Activated CD4-positive, alpha-beta T cell treated with anti-CD3 and anti-CD28 coated beads for 36 hours (primary cell): ENCODE measurements at places on chromosomes 13 and 19.

GRCh38 chr19:4345342-4346019, 2.1 kb downstream of the MPND start:
- no peak for DNase-seq

DNA sequence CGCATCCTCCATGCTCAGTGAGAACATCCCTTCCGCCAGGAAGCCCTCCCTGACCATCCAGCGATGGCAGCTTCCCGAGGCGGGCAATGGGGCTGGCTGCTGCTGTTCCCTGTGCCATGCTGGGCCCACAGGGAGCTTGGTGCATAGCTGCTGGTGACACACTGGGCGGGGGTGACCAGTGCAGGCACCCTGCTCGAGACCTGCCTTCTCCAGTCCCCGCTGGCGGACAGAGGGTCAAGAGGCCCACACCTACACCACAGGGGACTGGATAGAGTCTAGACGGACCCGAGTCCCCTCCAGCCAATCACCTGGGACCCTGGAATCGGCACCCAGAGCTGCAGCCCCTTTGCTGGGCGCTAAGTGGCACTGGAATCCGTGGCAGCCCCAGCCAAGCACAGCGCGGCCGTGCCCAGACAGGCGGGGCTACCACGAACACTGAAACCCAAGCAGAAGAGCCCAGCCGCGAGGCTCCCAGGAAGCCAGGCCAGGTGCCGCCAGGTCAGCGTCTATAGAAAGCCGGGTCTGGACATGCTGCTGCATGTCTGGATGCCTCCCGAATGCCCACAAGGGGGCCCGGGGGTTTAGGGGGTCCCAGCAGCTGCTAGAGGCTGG, 9.0 kb upstream of the TBXA2R start:
- DNase-seq: no peak

DNA sequence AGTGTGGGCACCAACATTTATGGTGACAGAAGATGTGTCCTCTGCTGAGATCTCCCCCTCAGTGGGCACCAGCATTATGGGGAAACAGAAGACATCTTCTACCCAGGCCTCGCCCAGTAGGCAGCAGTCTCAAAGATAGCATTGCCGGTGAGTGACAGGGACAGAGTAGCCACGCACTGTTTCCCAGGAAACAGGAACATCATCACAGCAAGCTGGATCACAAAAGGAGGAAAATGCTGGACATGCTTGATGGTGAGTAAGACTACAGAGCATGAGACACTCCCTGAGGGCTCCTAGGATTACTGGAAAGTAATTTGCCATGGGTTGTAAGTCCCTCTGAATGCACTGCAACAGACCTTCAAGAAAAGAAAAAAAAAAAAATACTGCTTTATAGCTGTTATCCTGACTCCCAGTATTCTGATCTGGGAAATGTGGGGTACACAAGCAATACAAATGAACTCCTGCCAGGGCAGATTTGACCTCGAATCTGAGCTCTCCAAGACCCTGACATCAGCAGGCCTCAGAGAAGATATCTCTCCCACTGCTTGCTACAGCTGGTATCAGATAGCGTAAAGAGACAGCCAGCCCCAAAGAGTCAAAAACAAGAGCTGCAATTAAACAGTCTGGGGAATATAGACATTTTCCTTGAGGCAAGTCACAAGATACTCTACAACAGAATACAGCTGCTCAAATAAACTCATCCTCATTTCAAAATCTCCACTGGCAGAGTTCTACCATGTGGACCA, 180.4 kb downstream of the RBM26 start:
- DNase-seq: no peak

DNA sequence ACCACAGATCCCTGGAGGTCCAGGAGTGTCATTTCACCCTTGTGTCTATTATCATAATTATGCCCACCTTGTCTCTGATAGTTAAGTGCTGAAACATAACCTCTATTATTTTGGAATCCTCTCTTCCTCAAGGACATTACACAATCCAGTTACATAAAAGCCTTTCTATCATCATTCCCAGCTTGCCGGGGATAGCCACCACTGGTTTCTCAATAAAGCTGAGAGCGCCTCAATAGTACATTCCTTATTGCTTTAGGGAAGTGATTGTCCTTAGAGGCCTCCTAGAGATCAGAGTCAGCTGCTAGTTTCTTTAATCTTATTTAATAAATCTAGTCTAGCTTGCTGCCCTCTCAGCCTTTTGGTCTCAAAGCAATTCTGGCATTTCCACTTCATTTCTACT, 490.0 kb upstream of the ATXN8OS start:
- DNase-seq: no peak

DNA sequence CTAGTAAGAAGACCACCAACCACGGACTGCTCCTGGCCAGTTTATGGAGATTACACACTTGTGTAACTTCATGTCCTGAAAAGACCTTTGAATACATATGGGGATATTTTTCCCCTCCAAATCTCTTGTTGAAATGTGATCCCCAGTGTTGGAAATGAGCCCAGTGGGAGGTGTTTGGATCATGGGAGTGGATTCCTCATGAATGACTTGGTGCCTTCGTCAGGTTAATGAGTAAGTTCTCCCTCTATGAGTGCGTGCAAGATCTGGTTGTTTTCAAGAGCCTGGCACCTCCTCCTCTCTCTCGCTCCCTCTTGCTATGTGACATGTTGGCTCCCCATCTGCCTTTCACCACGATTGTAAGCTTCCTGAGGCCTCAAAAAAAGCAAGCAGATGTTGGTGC, 769.0 kb upstream of the SLITRK1 start:
- DNase-seq: no peak

GRCh38 chr19:33302974-33303790, 848 bp upstream of the CEBPA start:
- DNase-seq: peak; percentile 37

DNA sequence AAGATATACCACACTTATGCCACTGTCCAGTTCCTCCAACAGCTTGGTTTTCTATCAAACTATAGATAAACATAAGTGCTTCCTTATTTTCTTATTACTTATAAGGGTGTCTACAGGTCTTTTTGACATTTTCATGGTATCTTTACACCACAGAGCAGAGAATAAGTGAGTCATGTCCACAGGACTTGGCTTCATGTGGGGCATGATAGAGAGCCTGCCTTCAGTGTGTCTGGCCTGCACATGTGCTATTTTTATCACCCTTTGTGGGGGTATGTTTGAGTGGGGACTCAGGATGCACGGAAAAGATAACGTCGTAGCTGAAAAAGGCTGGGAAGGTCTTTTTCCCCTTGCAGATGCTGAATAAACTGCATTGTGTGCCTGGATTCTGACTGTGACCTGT, 8.1 kb upstream of the STOML3 start:
- no peak for DNase-seq

- no peak for DNase-seq
These were observed 963.8 kb downstream of the PCDH9 start for GRCh38 chr13:66266348-66266747.

DNA sequence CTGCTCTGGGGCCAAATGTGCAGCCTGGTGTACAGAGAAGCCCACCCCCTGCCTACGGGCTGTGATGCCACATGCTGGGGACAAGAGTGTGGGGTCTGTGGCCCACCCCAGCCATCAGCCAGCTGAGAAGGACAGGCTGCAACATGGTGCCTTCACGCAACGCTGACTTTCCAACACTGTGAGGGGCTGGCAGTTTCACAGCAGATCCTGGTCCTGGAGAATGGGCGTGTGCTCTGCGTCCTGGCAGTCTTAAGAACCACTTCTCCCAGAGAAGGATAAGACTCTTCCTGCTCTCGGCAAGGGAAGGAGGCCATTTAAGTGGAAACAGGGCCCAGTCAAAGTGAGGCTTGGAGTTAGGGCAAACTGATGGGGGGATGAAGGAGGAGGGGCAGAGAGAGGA, 4.6 kb downstream of the LRRC4B start:
- DNase-seq: no peak

DNA sequence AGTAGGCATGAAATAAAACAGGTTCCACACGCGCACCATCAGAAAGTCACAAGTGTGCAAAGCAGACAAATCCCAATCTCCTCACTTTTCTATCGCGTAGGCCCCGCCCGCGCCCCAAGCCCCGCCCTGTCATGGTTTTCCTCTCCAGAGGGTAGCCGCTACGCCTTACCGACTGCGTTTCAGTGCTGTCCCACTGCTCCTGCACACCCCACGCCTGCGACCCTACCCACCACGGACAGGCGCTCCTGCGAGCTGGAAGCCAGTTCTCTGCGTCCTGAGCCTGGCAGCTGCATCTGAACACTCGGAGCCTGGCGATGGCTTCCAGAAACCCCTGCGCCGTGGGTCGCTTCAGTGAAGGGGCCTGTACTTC, 379 bp upstream of the ZNF470 start:
- DNase-seq: peak; percentile 72

- DNase-seq: no peak
These were observed 10.5 kb upstream of the ZNF536 start for GRCh38 chr19:30361721-30362120.

DNA sequence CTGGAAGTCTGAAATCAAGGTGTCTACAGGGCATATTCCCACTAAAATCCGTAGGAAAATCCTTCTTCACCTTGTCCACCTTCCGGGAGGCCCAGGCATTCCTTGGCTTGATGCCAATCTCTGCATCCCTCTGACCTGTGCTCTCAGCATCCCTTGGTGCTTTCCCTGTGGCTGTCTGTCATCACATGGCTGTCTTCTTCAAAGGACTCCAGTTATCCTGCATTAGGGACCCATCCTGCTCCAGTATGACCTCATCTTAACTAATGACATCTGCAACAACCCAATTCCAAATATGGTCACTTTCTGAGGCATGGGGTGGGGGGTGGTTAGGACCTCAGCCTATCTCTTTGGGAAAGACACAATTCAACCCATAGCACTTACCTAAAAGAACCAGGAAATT, 423.8 kb downstream of the IRS2 start:
- no peak for DNase-seq

- no peak for DNase-seq
These were observed 113.6 kb upstream of the MBNL2 start for GRCh38 chr13:97108530-97108900.

GRCh38 chr13:29654843-29655547, 59.5 kb upstream of the SLC7A1 start:
- DNase-seq: no peak

DNA sequence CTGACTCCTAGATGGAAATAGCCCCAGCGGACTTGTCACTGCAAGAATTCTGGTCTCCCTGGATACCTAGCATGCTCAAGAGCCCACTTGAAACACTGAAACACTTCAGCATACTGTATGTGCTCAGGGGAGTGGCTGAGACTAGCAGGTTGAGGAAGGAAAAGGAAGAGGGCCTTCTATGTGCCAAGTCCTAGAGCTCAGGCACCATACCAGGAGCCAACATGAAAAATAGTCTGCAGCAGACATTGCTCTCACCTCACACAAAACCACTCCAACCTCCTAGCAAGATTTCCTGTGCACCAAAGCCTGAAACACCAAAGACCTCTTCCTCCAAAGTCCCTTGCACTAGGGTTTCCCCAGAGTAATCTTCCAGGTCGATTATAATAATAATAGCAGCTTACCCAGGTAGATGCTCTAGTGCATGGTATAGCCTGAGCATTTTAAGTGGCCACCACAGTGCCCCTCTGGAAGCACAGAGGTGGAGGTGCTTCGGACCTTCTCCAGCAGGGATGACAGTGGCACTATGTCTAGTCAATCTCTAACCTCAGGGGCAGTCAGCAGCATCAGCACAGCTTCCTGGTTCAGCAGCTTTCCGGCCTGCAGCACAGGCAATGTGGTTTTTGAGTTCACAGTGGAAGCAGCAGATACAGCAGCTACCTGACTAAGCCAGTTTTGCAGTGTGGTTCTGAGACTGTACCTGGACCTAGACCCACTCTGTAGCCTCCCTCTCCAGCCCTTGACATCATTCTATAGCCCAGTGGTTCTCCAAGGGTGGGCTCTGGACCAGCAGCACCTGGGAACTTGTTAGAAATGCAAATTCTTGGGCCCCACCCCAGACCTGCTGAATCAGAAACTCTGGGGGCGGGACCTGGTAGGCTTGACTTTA, 45.6 kb upstream of the UBE2L5 start:
- peak; percentile 79 for DNase-seq

- no peak for DNase-seq
These were observed 18.5 kb downstream of the ERFL start for GRCh38 chr19:41909706-41910105.

GRCh38 chr13:109408591-109409382, 377.6 kb downstream of the IRS2 start:
- DNase-seq: no peak

DNA sequence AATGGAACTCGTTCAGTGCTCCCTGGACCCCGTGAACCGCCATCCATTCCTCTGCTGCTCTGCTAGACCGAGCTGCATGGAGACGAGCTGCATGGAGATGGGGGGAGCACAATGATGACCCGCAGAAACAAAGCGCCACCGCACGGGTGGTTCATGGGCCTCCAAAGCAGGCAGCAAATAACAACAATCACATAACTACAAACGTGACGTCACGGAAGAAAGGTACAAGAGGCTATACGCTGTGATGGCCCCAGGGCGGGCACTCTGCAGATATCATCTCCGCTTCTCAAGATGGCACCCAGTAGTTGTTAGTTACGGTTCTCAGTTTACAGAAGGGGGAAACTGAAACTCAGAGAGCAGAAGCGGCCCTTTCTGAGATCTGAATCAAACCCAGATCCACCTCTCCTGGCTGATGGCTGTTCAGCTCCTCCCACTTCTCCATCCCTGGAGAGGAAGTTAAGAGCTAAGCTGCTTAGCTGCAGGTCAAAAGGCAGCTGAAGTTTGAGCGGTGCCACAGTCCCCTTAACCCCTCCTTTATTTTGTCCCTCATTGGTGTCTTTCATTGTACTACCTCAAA, 1.7 kb downstream of the ATP13A1 start:
- peak; percentile 70 for DNase-seq

DNA sequence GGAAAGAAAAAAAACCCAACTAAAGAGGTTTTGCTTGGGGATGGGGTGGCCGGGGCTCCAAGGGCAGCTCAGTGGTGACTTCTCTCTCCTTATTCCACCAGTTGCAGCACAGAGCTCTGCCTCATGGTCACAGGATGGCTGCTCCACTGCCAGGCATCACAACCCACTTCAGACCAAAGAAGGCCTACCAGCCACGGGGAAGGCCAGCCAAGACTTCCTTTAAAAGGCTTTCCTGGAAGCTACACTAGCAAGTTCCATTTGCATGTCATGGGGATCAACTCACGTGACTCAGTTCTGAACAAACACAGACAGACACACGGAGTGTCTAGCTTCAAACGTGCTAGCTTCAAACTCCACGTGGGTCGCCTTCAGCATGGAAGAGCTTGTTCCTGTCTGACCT, 13.2 kb upstream of the EIF3G start:
- DNase-seq: no peak

GRCh38 chr19:2242092-2242537, 5.5 kb downstream of the SF3A2 start:
- no peak for DNase-seq

GRCh38 chr13:95317039-95317989, 16.1 kb upstream of the ABCC4 start:
- no peak for DNase-seq

- DNase-seq: peak; percentile 3
These were observed 102.2 kb upstream of the PEG3 start for GRCh38 chr19:56942756-56943155.

GRCh38 chr19:14300303-14300702, 80.9 kb upstream of the ADGRE5 start:
- DNase-seq: no peak

DNA sequence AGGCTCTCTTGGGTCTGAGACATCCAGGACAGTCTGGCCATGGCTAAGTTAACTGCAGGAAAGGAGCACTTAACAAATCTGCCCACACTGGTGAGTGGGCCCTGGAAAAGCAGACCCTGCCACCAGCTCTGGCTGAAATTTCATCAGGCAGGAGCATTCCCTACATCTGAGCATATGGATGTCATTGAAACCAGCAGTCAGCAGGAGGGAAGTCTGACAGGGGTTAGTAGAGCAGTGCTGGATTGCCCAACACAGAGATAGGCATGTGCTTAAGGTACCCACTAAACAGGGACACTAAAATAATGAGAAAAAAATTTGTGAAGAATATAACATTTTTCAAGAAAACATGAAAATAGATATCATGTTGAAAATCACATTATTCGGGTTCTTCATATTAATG, 13.6 kb upstream of the ACOD1 start:
- DNase-seq: no peak
